ENCODE measurements at places on chromosomes 11 and 22.

GRCh38 chr22:17890892-17891291, 116.6 kb upstream of the BID start:
- DNase-seq = no peak

DNA sequence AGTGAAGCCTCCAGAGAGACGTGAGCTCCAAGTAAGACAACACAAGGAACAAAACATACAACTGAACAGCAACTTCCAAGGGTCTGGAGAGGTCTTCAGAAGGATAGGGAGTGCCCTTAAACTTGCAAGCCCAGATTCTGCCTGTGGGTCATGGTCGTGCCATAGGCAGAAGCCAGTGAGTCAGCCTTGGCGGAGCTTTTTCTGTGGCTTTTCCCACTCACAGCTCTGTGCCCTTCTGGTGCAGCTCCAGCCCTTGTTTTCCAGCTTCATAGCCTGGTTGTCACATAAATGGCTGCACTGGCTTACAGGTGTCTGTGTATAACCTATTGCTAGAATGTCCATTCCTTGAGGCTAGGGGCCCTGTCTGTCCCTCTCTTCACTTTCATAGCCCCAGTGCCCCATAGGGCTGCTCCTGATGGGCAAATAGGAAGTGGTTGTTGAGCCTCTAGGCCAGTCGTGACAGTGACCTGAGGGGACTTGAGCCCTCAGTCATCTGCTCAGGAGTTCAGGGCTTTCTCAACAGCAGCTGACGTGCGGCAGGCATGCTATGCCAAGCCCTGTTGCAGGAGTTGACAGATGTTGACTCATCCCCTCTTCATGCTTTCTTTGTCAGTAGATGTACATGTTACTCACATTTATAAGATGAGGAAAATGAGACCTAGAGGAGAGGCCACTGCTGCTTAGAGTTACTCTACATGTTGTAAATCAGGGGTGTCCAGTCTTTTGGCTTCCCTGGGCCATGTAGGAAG, 7.4 kb downstream of the MED15 start:
- no peak for DNase-seq

GRCh38 chr11:10294290-10294953, 403 bp upstream of the SBF2 start:
- no peak for DNase-seq

GRCh38 chr11:116108161-116108560, 603.9 kb upstream of the CADM1 start:
- DNase-seq = no peak

GRCh38 chr11:113722221-113722620, 16.1 kb upstream of the TMPRSS5 start:
- no peak for DNase-seq

DNA sequence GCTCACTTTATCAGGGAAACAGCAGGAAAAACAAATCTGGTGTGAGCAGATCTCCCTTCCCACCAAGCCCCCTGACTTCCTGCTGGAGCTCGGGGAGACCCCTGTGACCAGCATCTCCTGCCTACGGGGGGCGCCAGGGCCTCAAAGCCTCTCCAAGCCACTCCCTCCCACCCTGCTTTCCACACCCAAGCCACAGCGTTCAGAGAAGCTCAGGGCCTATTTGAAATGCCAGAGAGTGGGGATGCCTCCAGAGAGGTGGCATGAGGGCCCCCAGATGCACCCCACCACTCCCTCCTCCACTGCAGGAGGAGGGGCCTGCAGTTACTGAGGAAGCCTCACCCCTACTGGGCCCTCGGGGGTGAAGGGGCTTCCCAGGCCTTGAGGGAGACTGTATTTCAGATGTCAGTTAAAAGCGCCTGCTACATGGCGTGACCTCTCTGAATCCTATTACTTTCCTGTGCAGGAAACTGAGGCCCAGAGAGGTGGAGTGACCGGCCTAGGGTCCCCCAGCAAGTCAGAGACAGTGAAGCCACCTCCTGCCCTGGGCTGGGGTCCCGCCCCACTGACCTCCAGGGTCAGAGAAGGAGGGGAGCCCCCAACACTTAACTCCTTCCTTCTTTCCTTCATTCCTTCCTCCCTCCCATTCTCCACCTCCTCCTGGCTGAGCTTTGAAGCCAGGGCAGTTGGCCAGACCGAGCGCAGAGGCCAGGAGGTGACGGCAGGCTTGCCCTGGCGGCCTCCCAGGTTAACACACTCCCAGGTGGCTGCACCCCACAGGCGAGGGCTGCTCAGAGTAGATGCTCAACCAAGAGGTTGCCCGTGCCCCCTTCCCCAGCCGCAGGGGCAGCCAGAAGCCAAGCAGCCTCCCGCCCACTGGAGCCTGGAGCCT, 6.0 kb upstream of the CDKN1C start:
- no peak for DNase-seq

- DNase-seq = no peak
These were observed 61.0 kb downstream of the BMAL1 start for GRCh38 chr11:13338427-13339069.

- DNase-seq = no peak
These were observed 58.6 kb downstream of the HIPK3 start for GRCh38 chr11:33315822-33316221.

DNA sequence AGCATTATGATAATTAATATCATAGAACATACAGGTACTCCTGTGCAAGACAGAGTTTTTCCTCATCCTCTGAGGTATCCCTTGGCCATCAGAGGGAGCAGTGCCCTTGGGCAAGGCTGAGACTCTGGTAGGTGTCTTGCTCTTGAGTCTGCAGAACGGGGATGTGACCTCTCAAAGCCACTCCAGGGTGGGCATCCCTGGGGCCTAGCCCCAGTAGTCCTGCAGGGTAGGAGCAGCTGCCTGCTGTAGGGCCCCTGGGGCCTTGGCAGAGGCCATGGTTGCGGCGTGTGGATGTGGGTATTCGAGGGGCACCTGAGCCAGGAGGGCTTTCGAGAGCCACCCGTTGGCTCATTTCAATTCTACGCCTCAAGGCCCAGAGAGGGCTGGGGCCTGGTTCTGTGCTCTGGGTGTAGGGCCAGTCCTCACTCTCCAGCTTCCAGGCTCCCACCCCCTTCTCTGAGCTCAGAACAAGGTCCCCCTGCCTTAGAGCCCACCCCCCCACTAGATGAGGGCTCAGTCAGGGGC, 7.7 kb upstream of the OMP start:
- DNase-seq = no peak

DNA sequence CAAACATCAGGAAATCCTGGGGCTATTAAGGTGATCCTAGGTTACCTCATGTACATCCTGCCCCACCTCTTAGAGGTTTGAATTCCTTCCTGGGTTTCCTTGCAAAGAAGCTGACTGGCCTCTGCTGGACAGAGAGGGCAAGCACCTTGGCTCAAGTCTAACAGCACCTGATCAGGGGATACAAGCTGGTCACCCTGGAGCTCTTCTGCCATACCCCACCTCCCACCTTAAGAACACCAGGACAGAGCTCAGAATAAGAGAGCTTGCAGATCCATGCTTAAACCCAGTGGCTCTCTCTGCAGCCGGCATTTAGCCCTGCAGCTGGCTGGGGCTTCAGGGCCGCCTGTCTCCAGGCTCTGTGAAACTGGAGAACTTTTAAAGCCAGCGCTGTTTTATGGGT, 386.6 kb upstream of the NARS2 start:
- no peak for DNase-seq

GRCh38 chr22:20058989-20059770, 20.9 kb upstream of the DGCR8 start:
- no peak for DNase-seq

DNA sequence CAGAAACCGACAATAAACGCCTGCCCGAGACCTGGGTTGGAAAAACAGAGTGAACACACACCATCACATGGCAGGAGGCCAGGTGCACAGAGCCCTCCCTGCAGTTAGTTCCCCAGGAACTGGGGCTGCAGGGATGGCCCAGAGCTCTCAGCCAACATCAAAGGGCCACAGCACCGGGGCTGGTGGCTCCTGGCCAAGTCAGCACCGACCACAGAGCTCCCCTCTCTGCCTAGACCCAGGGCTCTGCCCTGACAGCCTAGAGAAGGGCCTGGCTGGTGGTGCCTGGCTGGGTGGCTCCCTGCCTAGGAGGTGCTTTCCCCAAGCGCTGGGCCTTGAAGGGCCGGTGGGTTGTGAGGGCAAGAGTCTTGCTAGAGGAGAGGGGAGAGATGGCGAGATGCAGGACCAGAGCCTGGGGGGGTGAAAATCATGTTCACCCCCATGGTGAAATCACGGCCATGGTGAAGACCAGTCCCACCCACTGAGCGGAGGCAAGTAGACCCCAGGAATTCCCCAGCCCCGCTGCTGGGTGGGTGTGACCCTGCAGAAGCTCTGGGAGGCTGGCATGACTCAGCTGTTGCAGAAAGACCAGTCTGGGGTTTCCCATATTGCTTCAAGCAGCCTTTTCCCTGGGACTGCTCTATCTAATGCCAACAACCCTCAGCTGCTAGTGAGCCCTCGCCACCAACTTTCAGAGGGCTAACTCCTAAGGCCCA, 7.2 kb upstream of the BID start:
- DNase-seq = peak; percentile 49

All from stimulated activated CD4-positive, alpha-beta T cell treated with anti-CD3 and anti-CD28 coated beads, Interleukin-15, amount 100 ng/mL, for 1 hour (primary cell).